Activated T-cell treated with anti-CD3 and anti-CD28 coated beads, Interleukin-2, amount 50 U/mL, for 72 hours (primary cell): ENCODE measurements at places on chromosomes 13 and 19. TPM values are rescaled to one million over a fixed set of nuclear protein-coding genes. Genes with fewer than 3 reads are reported as not detected.

The PSG7 gene
- total RNA-seq, result not detected

The SOX1 gene
- total RNA-seq, result not detected

The FCGBP gene
- total RNA-seq, result 7.2 TPM

The ZNF681 gene
- 4.7 TPM for total RNA-seq

The ZNF296 gene
- 5.2 TPM for total RNA-seq

The NLRP4 gene
- total RNA-seq, result not detected

DNA sequence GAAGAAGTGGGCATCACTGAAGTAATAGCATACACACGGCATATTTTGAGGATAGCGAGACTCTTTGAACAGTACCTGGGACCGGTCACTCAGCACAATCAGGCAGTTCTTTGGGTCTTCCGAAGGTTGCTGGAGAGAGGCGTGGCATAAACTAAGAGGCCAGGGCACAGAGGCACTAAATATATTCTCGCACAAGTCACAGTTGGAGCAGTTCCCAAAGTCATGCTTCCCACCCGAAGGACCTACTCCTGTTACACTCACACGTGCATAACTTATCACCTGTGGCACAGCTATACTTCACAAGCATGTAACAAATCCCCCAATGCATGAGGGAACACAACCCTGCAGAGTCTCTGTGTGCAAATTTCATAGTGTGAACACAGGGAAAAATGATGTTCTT, 10.2 kb downstream of the WDR87 start:
- DNase-seq, result no peak

GRCh38 chr13:46637213-46637612, 84.2 kb downstream of the LRCH1 start:
- DNase-seq, result no peak

GRCh38 chr19:3365093-3365835, 1.1 kb upstream of the NFIC start:
- DNase-seq, result no peak

DNA sequence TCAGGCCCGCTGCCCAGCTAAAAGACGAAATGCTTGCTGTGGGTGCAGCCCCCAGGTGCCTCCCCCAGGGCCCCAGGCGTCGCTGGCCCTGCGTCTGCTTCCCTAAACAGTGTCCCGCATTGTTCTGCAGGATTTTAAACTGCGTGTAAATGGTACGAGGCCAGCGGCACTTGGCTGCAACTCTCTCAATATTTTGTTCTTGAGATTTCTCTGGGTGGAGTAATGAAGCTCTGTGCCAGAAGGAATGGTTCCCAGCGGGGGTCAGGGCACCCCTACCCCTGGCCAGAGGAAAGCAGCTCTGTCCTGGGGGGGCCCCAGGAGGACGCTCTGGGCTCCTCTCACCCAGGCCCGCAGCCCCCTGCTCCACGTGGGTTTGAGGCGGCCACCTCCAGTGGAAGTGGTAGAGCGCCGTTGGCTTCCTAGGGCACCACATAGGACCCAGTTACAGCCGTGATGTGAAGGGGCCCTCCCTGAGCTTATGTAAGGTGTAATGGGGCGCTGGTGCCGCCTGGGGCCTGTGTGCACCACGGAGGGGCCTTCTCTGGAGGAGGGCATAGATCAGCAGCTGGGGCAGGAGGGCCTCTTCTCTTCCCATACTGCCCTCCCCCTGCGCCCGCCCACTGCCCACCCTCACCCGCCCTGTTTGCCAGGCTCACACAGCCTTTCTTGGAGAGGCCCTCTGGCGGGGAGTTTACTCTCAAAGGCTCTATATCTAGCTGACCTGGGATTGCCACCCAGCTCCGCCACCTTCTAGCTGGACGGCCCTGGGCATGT, 19.8 kb downstream of the PAK4 start:
- DNase-seq, result no peak

DNA sequence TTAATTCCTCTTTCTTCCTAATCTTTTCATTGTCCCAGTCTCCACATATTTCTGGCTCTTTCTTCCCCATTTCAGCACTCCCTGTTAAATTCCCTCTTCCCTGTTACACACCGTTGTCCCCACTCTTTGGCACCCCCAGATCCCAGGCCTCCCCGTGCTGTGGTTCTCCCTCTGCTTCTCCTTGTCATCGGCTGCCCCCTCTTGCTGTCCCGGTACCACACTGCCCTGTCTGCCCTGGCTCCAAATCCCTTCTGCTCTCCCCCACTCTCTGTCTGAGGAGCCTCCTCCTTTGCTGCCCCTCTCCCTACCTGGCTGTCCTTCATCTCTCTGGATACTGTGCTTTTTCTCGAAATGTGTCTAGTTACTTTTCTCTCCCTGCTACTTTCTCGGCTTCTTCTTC, 983 bp downstream of the ZNF415 start:
- DNase-seq, result no peak

GRCh38 chr13:110593430-110594130, 21.8 kb upstream of the NAXD start:
- DNase-seq, result no peak

GRCh38 chr19:29618871-29619270, 12.8 kb downstream of the POP4 start:
- DNase-seq, result no peak

DNA sequence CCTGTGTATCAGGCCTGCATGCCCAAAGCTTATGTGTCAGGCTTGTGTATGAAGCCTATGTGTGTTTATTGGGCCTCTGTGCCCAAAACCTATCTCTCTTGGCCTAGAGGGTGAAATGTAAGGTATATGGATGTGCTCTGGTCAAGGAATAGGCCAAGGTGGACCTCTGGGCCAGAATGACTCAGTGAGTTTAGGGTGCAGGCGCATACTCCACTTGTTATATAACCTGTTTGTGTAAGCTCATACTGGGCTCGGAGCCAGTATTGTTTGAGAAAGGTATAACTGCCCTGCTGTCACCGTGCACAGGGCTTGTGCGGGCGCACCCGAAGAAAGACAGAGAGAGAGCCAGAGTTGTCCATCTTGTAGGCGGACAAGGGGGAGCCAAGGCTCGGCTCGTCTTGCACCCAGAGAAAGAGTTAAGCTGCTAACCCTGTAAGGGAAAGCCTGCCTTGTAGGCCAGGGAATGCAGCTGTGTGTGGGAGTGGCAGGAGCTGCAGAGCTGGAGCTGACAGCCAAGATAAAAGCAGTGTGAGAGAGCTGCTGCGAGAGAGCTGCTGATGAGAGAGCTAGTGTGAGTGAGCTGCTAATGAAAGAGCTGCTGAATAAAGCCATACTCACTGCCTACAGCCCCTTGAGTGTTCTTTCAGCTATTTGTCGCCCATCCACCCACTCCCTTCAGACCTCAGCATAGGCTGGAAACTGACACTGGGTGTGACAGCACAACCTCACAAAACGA, 43.4 kb upstream of the N4BP2L1 start:
- DNase-seq, result no peak

GRCh38 chr13:86324191-86324590, 525.0 kb upstream of the SLITRK6 start:
- no peak for DNase-seq

DNA sequence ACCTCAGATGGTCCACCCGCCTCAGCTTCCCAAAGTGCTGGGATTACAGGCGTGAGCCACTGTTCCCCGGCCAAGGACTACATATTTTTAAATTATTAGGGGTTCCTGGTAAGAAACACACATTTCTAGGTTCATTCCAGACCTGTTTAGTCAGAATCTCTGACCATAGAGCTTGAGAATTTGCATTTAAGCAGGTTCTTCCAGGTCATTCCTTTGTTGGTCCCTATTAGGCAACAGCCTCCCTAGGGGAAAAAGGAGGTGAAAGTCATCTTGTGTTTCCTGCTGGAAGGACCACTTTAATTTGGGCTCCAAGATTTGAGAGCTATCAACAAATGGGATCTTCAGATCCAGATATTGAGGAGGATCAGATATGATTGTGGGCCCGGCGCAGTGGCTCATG, 16.3 kb downstream of the S1PR2 start:
- DNase-seq, result no peak

DNA sequence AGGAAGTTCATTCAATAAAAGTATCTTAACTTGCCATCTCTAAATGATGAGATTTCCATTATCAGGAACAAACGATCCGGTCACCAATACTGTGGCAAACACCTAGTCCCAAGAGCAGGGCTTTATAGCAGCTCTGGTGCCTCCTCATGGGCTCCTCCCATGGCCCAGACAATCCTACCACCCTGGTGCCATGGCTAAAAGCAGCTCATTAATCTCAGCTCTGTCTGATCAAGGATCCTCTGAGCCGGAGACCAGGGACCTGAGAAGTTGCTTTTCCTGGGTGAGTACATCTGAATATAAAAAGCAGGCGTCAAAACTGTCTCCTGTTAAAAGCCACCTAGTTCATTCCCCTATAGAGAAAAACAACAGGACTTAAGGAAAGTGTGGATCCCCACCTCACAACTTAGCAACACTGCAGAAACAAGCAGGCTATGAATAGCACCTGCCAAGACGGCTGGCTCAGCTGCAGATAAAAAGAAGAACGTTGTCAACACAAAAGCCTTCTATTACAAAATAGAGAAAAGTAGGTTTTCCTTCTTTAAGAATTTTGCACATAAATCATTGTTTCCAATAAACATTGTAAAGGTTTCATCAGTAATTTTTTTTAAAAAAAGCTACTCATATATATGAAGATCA, 30.3 kb downstream of the TSHZ3 start:
- DNase-seq, result no peak

GRCh38 chr13:73844986-73845385, 289.2 kb downstream of the KLF12 start:
- DNase-seq, result no peak

GRCh38 chr19:42276821-42277220, 7.8 kb downstream of the CIC start:
- peak; percentile 27 for DNase-seq
